ENCODE measurements at places on chromosomes 7 and 10.

GRCh38 chr10:4241724-4242345, 456.8 kb upstream of the KLF6 start:
- peak; percentile 4 for DNase-seq

DNA sequence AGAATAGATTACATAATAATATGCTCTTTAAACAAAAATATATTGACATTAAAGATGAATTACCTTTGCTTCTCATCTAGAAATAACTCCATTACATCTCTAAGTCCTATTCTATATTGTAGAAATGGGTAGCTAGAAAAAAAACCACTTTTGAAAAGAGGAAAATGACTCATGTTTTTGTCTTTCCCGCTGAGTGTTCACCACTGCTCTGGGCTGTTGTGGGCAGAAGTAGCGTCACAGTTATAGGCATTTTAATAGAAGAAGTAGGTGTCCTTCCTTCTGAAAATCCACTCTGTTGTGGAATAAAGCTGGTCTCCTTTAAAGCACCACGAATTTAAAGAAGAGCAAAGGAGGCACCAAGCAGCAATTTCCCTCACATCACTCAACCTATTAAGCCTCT, 117.6 kb upstream of the NFE2L3 start:
- DNase-seq: no peak

- DNase-seq: no peak
Observed at GRCh38 chr7:72028267-72028666, 383.9 kb downstream of the CALN1 start.

GRCh38 chr10:120984221-120984620, 133.1 kb downstream of the WDR11 start:
- no peak for DNase-seq

- DNase-seq: no peak
Observed at GRCh38 chr7:13802651-13803050, 186.8 kb downstream of the ETV1 start.

GRCh38 chr7:48091506-48092433, 2.7 kb downstream of the UPP1 start:
- DNase-seq: no peak

DNA sequence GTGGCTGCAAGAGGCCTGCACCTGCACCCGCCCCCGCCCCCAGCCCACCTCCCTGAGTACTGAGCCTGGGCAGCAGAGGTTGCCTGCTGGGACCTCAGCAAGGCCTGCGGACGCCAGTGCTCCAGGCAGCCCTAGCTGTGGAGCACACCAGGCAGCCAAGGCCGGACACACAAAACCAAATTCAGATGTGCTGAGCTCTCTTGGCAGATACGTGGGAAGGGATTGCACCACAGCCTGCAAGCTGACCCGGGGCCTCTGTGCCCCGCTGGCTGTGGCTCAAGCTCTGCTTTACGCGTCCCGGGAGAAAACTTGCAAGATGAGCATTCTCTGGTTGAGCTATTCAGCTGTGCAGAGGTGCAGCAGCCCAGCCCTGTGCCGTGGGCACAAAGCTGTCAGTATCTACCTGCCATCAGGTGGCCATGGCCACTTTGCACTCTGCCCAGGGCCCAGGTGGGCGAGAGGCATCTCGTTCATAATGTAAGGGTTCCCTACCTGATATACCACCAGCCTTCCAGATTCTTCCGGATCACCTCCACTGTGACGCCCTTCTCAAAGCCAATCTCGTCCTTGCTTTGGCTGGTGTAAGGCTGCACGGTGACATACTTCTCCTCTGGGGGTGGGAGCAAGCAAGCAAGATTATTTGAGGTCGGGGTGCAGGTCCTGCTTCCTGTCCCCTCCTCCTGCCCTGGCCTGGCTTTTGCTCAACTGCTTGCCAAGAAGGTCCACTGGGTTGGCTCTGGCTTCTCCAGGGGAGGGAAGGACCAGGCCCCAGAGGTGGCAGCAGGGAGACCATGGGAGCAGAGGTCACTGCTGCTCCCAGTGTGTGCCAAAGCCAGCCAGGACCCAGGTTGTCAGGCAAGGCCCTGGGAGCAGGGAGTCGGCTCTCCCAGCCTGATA, 123.4 kb downstream of the NEURL1 start:
- DNase-seq: no peak

All from nephron progenitor cell (in vitro differentiated cells).